ENCODE measurements at places on chromosomes 2 and 18.

DNA sequence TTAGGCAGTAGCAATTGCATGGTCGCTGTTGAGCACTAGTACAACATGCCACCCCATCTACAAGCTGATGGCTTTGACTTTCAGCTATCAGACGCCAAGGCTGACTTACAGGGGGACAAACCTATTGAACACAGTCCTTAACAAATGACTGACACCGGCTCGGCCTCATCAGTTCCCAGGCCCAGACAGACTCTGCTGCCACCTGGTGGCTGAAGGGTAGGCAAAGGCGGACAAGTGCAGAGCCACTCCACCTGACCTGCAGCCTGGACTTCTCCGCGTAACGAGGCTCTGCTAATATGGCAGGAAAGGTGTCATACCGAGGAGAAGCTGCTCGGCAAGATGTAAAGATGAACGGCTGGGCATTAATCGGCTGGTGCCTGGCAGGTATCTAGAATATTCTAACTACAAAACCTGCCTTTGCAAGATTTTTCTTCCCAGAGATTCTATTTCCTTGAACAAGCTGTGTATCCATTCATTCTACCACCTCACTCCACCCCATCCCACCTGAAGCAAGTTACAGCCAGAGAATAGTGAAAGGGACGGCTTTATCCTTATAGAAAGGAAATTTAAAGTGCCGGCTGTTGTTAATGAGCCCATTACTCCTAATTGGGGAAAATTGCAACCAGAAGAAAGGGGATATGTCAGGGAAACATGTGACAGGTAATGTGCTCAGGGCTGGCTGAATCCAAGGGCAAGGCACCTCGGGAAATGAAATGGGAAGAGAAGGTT is 67.4 kb downstream of the STEAP3 start:
- no peak for DNase-seq

DNA sequence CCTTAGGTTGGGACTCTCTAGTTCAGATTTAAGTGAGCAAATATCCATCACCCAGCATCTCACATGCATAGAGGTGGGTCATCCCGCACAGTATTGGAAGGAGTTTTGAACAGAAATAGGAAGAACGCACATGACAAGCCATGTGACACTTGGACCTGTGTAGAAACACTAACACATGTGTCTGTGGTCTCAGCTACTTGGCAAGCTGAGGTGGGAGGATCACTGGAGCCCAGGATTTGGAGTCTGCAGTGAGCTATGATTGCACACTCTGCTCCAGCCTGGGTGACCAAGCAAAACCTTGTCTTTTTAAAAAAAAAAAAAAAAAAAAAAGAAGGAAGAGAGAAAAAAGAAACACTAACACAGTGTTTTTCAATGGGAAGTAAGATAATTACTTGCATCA is 5.4 kb upstream of the MTCL1 start:
- no peak for DNase-seq

- DNase-seq = no peak
These were observed 57.9 kb downstream of the ABCA12 start for GRCh38 chr2:215080545-215080944.

DNA sequence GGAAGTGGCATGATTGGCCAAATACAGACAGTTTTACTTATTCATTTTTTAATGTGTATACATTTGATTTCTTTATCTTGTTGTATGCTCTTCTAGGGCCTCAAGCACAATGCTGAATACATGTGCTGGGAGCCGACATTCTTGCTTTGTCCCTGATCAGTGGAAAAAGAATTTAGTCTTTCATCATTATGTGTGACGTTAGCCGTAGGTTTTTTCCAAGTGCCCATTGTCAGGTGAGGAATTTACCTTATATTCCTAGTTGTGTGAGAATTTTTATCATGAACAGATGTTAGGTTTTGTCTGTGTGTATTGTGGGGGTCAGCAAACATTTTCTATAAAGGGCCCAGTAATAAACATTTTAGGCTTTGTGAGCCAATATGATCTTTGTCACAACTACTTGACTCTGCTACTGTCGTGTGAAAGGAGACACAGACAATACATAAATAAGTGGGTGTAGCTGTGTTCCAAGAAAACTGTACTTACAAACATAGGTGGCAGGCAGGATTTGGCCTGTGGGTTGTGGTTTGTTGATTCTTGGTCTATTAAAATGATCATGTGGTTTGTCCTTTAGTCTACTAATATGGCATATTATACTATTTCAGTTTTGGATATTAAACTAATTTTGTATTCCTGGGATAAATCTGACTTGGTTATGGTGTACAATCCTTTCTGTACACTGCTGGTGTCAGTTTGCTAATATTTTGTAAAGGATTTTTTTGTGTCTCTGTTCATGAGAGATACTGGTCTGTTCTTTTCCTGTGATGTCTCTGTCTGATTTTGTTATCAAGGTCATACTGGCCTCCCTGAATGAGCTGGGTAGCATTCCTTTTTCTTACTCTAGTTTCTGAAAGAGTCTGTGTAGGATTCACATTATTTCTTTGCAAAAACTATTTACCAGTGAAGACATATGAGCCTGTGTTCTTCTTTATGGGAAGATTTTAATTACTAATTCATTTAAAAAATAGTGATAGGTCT is 132.2 kb upstream of the SMAD7 start:
- DNase-seq = no peak

GRCh38 chr2:191854382-191855372 is 7.8 kb upstream of the CAVIN2 start:
- no peak for DNase-seq

DNA sequence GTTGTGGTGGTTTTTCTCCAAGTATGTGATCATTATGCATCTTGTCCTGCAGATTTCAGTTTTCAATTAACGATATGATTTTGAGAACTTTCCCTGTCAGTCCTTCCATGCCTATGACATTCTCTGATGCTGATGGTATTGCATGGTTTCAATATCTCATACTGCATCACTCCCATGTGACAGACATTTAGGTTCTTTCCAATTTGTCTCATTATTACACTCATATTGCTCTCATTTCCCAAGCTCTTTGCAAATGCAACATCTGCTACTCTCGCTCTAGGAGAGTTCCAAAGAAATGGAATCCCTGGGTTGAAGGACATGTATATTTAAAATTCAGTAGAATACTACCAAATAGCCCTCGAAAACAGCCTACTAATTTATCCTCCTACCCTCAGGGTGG is 125.5 kb downstream of the MARCHF4 start:
- DNase-seq = no peak

DNA sequence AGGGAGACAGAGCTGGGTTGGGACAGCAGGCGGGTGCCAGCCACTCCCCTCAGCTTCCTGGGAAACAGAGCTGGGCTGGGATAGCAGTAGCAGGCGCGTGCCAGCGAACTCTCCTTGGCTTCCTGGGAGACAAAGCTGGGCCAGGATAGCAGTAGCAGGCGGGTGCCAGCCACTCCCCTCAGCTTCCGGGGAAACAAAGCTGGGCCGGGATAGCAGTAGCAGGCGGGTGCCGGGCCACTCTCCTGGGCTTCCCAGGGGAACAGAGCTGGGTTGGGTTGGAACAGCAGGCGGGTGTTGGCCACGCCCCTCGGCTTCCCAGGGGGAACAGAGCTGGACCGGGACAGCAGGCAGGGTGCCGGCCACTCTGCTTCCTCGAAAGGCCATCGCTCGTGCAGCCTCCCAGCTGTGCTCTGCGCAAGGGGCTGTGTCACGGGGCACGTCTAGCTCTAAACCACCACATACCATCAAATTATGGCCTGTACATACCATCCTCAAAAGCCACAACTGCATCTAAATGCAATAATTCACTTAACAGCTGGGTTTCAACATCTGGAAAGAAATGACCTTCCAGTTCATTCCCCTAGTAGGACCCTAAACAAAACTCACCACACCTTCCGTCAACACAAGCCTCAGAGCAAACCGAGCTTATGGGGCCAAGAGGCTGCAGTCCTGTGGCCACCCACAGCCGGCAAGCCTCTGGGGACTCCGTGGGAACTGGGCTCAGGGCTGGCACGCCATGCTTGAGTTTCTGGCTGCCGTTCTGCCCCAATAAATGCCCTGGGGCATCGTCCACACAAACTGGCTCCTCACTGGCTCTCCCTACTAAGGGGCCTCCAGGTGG is 228.3 kb downstream of the TWIST2 start:
- no peak for DNase-seq

DNA sequence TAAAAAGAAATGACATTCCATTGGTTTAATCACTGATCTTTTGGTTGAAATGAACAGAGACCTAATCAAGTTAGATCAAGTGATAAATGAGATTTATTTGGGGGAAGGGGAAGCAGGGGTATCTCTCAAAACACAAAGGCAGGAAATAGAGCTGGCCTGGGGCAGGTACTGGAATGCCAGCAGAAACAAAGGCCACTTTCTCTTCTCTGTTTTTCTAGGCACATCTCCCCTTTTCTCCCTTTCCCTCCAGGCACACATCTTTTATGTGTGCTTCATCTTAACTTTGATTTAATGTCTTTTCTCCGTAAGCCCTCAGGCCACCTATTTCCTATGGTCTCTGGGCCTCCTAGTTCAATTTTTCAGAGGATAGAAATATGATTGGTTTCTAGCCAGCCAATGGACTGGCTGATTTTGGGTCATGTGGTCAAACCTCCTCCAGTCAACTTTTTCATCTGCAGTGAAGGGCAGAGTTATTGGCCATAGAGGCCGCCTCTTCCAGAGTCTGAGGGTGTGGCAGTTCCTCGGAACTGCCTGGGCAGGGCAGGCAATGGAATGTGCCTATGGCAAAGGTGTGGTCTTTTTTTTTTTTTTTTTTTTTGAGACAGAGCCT is 58.9 kb upstream of the FAM136A start:
- DNase-seq = no peak

DNA sequence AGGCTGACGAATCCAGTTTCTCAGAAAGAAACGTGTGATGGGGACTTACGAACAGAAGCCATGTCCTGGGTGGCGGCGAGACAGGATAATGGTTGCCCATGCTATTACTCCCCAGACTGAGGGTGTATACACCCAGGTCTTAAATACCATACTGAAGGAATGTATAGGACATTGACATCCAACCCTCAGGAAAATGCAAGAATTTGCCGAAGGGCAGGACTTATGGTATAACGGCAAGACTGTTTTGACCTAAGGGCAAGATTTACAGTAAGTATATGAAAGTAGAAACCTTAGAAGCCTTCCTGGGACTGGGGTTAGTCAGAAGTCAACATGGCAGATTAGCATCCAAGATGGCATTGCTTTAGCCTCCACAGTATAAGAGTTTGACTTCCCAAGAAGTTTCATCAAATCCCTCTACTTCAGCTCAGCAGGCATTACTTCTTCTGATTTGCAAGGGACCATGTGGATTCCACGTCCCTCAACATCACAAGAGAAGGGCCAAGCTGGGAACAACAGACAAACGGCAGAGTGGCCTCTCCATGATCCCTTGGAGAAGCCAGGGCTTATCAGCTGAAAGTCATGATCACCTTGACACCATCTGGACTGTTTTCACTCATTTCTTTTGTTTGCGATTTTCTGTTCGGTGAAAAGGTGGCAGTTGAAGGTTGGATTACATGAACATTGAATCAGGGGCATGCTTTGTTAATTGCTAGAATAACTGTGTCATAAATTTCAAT is 21.1 kb downstream of the ST3GAL5 start:
- DNase-seq = no peak

DNA sequence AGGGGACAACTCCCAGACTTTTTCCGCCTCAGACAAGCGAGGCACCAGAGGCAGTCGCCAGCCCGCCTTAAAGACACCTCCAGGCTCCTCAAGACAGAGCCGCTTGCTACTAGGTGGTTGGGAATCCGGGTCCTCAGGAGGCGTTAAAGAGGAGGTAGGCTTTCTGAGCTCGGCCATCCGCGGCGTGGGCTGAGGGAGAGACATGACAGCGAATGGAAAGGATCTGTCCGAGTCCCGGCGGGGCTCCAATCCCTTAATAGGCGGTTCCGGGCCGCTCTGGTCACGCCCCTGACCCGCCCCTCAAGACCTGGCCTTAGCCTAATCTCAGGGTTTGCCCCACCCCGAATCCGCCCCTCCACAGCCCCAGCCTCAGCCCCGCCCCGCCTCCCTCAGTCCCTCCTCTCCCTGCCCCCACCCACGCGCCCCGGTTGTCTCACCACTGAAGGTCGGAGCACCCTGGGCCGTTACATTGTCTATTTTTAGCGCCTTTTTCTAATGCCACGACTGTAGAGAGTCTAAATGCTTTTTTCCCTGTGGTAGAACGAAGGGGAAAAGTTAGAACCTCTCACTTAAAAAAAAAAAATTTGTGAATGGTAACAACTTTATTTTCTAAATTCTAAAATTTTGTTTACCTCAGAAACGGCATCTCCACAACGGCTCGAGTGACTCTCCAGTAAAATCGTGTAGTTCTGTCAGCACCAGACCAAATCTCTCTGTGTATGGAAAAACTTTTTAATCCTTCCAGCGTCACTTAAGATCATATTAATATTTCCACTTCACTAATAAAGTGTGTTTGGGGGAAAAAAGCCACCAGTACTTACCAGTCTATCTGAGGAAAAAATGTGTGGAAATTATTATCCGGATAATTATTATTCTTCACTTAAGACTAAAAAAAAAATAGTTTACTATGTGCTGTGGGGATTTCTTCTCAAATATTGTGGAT is at the start of gene RAD51AP2:
Gene RAD51AP2, minus strand, starts transcription at position 229 of the 943 bp plus-strand sequence. Its CDS starts 25 bp downstream, at position 204.
- DNase-seq = no peak

DNA sequence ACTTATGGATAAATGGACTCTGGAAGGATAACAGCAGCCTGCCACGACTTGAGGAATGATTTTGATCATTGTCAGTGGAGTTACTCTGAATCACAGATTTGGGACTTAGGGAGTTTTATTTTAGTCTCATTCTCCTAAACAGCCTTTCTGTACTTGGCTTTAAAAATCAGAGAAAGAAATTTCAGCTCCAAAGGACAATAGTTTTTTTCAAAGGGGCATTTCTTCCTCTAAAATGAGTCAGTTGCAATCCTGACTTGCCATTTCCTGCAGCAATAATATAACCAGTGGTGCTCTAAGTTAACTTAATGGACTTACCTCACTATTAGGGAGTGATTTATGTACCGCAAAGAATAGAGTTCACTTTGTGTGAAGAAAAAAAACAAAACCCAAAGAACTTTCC is 35.1 kb upstream of the MTX2 start:
- no peak for DNase-seq

DNA sequence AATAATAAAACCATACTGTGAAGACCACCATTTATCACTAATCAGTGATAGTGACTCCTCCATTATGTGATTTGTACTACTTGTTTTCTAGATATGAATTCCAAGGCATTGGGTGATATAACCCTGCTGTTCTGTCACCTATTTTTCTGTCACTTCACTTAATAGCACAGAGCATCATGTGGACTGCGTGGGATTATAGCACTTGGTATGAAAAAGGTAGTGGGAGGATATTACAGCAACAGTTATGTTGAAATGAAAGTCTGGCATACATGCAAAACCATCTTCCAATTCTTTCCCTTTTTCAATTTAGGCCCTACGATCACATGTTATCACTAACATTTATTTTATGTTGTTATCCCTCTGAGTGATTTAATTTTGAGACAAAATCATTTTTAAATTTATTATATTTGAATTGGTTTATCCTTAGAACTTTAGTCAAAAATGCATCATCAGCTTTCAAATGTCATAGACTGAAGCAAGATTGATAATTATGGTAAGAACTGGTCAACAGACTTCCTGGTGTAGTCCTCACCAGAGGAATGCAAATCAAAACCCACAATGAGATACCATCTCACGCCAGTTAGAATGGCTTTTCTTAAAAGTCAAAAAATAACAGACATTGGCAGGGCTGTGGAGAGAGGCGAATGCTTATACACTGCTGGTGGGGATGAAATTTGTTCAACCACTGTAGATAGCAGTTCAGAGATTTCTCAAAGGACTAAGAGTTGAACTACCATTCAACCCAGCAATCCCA is 242.6 kb downstream of the IKZF2 start:
- no peak for DNase-seq
